ENCODE measurements at places on chromosomes 3 and 15.

GRCh38 chr3:6088433-6088832, 772.5 kb upstream of the GRM7 start:
- no peak for DNase-seq

DNA sequence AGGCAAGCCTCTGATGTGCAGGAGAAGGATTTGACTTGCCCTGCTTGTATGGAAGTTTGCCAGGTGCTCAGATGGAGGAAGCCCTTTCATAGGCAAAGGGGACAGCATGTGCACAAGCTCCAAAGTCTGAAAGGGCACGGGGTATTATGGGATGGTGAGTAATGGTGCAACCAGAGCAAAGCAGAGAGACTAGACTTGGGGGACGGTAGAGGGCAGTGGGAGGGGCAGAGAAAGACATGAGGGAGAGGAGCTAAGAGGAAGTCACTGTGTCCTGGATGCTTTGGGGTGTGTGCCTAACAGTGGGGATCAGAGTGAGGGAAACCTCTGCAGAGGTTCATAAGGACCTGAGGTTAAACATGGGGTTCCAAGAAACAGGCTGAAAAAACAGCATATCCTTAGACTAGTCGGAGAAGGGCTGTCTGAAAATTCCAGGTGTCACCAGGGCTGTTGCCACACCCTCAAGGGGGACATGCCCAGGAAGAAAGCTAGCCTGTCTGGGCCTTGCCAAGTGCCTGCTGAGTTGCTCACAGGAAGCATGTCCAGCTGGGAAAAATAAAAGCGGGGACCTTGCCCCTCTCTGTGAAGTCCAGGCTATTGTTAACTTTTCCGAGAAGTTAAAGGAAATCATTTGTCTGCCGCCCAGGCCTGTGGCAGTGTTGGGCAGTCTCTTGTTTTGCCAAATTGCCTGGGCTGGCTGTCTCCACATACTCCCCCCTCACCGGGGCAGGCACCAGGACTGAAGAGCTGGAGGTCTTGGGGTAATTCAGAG, 47.1 kb downstream of the HRH1 start:
- no peak for DNase-seq

GRCh38 chr3:46913644-46914043, 36.1 kb downstream of the PTH1R start:
- DNase-seq: peak; percentile 92

DNA sequence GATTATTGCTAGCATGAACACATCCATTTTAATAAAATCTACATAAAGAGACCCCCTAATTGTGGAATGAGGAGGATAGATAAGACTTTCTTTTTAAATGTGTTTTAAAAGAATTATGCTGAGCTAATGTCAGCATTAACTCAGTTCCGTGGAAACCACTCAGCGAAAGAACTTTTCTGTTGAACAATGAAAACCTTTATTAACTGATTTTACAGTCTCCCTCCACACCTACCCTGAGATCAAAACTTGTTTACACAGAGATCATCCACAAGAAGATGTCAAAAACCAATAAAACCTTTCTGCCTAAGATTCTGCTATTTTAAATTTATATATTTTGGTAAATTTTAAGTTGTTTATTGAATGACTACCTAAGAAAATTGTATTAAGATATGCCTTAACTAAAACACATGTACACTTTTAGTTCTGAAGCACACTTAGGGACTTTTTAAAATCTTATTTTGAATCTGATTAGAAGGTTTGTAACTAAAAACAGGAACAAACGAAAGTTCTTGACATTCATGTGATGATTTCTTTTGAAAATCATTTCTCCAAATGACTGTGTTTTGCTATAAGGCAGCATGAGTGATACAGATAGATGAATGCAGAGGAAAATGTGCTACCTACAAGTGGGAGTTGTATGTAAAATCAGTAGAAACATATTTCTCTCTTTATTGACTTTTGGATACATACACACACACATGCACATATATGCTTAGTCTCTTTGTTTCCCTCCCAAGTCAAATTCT, 369.0 kb downstream of the UNC13C start:
- DNase-seq: no peak

- DNase-seq: no peak
Measured at GRCh38 chr15:62825191-62825590, 217.4 kb upstream of the TPM1 start.

GRCh38 chr3:127079211-127079610, 96.3 kb downstream of the PLXNA1 start:
- no peak for DNase-seq

- DNase-seq: no peak
Measured at GRCh38 chr15:39585871-39586301, 5.0 kb downstream of the THBS1 start.

- peak; percentile 12 for DNase-seq
Measured at GRCh38 chr3:153026026-153026425, 136.0 kb upstream of the RAP2B start.

Data from SHP77 (cell line).